ENCODE measurements at places on chromosomes 6 and 20.
A peak's percentile ranks its signal among the peaks of the same experiment; 100 is the strongest.

- DNase-seq: peak; percentile 14
These were observed 21.4 kb upstream of the PREP start for GRCh38 chr6:105424175-105424783.

GRCh38 chr6:124798942-124799496 lies 163.2 kb upstream of the RNF217 start:
- DNase-seq: no peak

GRCh38 chr6:82086944-82087343 lies 160.6 kb downstream of the IBTK start:
- no peak for DNase-seq

DNA sequence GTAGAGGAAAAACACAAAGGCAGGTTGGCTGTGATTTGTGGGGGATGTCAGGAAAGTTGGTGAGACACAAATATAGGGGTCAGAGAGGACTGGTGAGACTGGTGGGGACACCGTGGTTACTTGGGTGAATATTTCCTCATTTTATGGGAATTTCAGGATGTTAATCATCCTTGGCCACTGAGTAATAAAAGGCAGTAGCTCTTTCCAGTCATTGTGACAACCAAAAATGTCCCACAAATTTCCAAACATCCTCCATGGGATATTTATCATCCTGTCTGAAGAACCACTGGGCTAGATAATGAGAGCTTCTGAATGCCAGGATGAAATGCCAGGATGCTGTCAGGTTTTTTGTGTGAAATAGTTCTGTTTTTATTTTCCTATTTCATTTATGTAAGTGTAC lies 374.1 kb downstream of the CD109 start:
- no peak for DNase-seq

DNA sequence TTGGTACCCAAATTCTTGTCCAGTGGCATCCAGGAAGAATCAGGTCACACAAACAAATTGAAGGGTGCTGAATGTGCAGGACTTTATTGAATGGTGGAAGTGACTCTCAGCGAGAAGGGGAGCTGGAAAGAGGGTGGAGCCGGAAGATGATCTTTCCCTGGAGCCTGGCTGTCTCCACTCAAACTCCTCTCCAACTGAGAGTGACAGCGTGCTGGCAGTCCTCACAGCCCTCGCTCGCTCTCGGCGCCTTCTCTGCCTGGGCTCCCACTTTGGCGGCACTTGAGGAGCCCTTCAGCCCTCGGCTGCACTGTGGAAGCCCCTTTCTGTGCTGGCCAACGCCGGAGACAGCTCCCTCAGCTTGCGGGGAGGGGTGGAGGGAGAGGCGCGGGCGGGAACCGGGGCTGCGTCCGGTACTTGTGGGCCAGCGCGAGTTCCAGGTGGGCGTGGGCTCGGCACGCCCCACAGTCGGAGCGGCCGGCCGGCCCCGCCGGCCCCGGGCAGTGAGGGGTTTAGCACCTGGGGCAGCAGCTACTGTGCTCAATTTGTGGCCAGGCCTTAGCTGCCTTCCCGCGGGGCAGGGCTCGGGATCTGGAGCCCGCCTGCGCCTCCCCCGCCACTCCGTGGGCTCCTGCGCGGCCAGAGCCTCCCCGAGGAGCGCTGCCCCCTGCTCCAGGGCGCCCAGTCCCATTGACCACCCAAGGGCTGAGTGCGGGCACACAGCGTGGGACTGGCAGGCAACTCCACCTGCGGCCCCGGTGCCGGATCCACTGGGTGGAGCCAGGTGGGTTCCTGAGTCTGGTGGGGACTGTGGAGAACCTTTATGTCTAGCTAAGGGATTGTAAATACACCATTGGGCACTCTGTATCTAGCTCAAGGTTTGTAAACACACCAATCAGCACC lies 26.7 kb upstream of the MBOAT1 start:
- DNase-seq: no peak

GRCh38 chr6:120083186-120083585 lies 733.6 kb upstream of the MAN1A1 start:
- DNase-seq: no peak
